Pericardium fibroblast (primary cell): ENCODE measurements at places on chromosomes 1 and 21. TPM values are rescaled to one million over a fixed set of nuclear protein-coding genes. Genes with fewer than 3 reads are reported as not detected.

The KLHDC7A gene
- not detected in 2 replicates for total RNA-seq

The KIF14 gene
- 0.23 and 0.43 TPM in 2 replicates for total RNA-seq

The KCNE2 gene
- not detected in 2 replicates for total RNA-seq

The KRTAP12-2 gene
- not detected in 2 replicates for total RNA-seq

The OR2L3 gene
- not detected in 2 replicates for total RNA-seq

The FCRLB gene
- 0.68 and 1.8 TPM in 2 replicates for total RNA-seq
